ENCODE measurements at places on chromosomes 1 and 21.
A peak's percentile ranks its signal among the peaks of the same experiment; 100 is the strongest.

- no peak for DNase-seq
Measured at GRCh38 chr1:79819140-79819539, 812.6 kb upstream of the ADGRL4 start.

- no peak for DNase-seq
Measured at GRCh38 chr1:51100264-51100880, 1.7 kb upstream of the C1orf185 start.

DNA sequence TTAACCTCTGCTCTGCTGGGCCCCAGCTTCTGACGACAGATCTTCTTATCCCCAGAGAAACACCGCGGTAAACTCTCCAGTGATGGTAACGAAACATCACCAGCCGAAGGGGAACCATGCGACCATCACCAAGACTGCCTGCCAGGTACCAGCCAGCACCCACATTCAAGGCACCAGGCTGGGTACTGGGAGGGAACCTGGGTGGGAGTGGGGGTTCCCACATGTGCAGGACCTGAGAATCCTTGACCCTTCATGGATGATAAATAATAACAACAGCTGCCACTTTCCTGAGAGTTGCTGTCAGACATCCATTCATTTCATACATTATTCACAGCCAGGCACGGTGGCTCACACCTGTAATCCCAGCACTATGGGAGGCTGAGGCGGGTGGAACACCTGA lies 20.8 kb downstream of the DRAXIN start:
- no peak for DNase-seq

- no peak for DNase-seq
Measured at GRCh38 chr1:246032031-246032551, 475.0 kb downstream of the SMYD3 start.

- no peak for DNase-seq
Measured at GRCh38 chr1:40954626-40955025, 24.9 kb upstream of the CTPS1 start.

- no peak for DNase-seq
Measured at GRCh38 chr1:41365772-41366454, 4.7 kb downstream of the FOXO6 start.

DNA sequence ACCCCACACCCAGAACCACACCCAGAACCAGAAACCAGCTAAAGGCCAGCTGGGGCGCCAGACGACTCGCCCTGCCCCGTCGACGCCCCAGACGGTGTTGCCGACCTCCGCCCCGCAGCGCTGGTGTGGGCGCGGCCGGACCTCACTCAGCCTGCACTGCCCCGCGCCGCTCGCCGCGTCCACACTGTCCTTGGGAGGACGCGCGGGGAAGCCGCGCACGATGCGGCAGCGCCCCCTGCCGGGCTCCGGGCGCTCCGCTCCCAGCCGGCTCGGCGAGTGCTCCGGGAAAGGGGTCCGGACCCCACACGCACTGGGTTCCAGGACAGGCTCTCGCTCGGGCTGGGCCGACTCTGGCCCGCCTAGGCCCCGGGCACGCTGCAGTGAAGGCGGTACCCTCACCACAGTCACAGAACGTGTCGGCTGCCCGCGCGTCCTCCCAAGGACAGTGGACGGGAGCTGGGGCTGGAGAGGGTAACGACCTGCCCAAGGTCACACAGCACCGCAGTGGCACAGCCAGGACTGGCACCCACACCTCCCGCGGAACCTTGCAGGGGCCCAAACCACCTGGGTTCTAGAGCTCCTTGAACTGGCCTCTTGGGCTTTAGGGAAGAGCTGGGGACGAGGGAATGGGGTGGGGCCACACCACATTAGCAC lies 90.2 kb downstream of the DMRTA2 start:
- peak; percentile 54 for DNase-seq

DNA sequence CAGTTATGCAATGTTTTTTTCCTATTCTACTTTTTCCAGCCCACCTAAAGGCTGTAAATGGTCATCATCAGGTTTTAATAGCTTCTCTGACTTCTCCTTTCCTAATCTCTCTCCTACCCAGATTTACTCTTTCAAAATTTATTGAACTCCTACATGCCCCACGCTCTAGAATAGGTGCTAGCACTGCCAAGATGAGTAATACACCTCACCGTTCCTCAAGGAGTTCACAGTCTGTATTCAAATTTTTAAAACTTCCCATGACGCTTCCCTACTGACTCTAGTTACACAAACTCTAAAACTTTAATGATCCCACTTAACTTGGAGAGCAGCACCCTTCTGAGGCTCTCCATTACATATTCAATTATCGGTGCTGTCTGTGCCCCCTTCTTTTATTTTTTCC lies 51.6 kb downstream of the ALG14 start:
- no peak for DNase-seq

GRCh38 chr1:67645495-67646144 lies 39.4 kb upstream of the GADD45A start:
- no peak for DNase-seq

GRCh38 chr1:1020415-1021009 lies 592 bp downstream of the AGRN start:
- DNase-seq = no peak

DNA sequence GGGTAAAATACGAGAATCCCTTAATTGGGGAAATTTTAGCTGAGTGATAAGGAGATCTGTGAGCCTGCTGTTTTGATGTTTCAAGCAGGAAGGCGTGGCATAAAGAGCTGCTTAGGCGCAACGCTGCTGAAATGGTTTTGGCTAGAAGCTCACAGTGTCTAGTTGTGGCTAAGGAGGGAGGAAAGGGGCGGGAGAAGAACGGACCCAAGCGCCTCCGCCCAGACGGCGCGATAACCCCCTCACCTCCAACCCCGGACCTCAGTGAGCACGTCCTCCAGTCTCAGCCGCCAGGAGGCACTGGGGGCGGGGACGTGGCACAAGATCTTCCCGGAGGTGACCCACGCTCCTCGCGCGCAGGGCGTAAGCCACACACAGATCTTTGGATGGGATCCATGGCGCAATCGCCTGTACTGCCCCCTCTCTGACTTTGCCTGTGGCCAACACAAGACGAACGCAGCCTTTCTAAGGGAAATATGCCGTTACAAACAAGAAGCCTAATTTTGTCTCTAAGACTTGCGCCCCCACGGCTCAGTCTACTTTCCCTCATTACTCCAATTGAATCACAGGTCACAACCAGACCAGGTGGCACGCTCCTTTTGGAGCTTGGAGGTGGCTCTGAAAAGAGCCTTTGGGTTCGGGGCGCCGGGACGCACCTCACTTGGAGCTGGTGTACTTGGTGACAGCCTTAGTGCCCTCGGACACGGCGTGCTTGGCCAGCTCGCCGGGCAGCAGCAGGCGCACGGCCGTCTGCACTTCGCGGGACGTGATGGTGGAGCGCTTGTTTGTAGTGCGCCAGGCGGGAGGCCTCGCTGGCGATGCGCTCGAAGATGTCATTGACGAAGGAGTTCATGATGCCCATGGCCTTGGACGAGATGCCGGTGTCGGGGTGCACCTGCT lies 23.4 kb upstream of the RNF187 start:
- no peak for DNase-seq

GRCh38 chr1:15099441-15100120 lies 54.0 kb upstream of the TMEM51 start:
- no peak for DNase-seq

GRCh38 chr1:180227861-180228647 lies 2.0 kb upstream of the LHX4 start:
- no peak for DNase-seq

GRCh38 chr1:12009318-12009947 lies 9.9 kb upstream of the MIIP start:
- no peak for DNase-seq
